ENCODE measurements at places on chromosomes 7 and 10.

GRCh38 chr7:1733908-1734730 lies 64.0 kb downstream of the ELFN1 start:
- no peak for DNase-seq

- DNase-seq = no peak
Measured at GRCh38 chr10:31749301-31749700, 179.3 kb downstream of the ARHGAP12 start.

DNA sequence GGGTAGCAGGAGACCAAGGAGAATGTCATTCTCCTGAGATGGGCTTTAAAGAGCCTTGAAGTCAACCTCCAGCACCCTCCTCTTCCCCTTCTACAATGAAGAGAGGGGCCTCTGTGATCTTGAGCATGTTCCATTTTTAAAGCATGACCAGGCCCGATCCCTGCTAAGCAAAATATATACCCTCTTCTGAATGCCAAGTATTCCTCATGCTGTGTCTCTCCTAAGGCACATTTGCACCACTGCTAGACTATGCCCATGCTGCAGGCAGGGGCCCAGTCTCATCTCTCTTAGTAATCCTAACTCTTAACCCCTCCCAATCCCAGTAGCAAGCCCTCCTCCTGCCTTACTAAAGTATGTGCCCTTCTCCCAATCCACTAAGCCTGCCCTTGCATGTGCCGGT lies 18.4 kb downstream of the SORBS1 start:
- no peak for DNase-seq

- DNase-seq = no peak
Measured at GRCh38 chr10:48798481-48799254, 114.0 kb downstream of the WDFY4 start.

DNA sequence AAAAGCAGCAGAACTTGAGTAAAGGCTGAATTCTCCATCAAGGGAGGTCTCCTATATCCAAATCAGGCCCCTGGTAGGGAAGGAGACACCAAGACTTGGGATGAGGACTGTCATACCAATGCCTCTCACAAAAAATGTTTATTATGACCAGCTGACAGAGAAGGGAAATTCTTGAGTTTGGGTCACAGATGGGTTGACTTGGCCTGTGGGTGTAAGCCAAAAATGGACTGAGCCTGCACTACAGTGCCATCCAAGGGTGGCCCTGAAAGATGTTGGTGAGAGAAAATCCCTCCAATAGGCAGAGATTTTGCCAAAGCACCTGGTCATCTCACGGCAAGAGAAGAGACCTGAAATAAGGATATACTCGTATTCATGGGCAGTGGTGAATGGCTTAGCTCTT lies 27.0 kb upstream of the PPIF start:
- no peak for DNase-seq

GRCh38 chr7:111867348-111867931 lies 305.1 kb upstream of the IMMP2L start:
- DNase-seq = peak; percentile 16

DNA sequence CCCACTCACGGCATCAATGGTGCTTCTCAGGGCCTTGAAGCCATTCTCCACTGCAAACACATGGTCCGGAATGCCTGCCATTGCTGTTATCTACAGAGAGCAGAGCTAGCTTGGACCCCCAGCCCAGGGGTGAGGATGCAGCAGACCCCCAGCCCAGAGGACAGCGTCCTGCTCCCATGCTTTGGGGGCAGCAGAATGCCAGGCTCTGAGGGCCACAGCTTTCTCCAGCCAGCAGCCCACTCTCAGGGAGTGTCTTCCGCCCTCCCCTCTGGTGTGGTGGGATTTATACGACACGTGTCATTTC lies 48.1 kb upstream of the MSMB start:
- no peak for DNase-seq

DNA sequence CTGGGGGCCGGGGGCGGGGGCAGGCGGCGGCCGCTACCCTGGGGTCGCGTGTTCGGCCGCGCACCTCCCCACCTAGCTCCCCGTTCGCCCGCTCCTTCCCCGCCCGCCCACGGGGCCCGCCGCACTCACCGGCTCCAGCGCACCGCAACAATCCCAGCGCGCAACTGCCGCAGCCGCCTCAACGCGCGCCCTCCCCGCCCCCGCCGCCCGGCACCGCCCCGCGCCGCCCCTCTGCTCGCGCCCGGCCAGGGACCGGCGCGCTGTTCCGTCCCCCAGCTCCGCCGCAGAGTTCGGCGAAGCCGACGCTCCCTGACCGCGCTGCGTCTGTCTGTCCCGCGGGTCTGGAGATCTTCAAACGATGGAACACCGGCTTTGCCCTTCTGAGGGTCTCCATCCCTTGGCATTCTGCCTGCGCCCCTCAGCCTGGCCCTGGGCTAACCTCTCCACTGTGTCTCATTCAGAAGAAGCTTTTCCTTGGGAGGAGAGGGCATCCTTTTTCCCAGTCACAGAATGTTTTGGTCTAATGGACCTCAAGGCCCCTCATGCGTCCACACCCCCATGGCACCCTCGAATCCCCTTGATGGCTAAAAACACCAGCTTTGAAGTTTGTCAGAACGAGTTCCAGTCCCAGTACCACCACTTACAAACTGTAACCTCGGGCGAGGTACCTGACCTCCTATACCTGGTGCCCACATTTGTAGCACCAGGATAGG lies at the start of gene NT5C2:
TSS of gene NT5C2 (minus strand) at position 166 of the 713 bp plus-strand sequence. CDS start 18,314 bp downstream, outside the sequence.
- DNase-seq = peak; percentile 84

GRCh38 chr10:43606323-43607198 lies at the start of gene ZNF485:
ZNF485 (plus strand) TSS chr10:43606438; CDS start chr10:43607051, 613 bp downstream.
- peak; percentile 70 for DNase-seq

DNA sequence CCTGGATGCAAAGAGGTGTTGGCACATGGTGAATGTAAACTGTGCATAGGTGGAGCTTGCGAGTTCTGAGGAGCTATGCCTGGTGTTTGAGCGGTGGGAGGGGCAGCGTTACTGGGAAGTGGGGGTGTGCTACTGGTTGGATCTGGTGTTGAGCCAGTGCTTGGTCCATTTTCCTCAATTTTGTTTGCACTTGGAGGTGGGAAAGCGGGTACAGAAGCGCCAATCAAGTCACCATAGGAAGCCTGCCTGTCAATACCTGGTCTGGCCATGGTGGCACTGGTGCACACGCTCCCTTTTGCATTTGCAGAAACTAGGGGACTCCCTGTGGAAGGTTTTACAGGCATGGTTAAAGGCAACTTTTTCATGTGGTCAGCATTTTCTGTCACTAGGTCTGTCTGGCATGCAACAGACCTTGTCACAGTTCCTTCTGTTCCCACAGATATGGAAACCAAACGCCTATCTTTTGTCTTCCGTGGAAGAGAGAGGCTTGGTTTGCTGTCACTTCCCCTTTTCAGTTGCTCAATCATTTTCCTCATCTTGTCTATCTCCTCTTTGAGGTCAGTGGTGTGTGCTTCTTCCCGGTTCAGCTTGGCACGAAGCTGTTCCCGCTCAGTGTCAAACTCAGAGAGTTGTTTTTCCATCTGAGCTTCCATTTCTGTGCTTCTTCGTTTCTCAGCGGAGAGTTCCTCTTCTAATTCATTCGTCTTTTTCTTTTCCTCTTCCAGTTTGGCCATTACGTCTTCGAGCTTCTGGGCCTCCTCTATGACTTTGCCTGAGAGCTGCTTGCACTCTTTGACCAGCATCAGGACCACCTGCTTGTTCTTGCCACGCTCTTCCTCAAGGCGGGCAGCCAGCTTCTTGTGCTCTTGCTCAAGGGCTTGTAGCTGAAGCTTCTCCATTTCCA lies 81.1 kb downstream of the CTTNBP2 start:
- DNase-seq = no peak

DNA sequence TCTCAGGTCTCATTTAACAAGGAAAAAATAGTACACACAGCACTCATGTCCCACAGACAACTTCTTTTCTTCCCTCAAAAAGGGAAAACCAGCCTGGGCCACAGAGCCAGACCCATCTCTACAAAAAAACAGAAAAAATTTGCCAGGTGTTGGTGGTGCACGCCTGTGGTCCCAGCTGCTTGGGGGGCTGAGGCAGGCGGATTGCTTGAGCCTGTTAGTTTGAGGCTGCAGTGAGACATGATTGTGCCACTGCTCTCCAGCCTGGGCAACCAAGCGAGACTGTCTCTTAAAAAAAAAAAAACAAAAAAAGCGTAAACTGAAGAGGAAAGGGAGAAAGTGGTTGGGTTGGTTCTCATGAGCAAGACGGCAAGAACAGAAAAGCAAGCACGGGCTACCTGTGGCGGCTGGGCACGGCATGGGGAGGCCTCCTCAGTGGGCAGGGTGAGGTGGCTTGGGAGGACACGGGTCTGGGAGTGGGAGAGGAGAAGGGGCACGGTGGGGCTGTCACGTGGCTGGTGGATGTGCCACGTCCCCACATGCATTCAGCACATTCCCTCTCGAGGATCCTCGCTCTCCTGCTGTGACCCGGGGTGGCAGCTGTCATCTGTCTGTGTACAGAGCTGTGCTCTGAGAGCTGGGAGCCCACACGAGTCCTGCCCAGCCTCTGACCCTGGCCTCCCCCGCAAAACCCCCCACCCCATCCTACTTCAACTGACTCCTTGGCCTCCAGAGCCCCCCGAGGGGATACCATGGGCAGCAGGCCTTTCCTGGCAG lies 219.7 kb downstream of the MLLT10 start:
- DNase-seq = no peak

DNA sequence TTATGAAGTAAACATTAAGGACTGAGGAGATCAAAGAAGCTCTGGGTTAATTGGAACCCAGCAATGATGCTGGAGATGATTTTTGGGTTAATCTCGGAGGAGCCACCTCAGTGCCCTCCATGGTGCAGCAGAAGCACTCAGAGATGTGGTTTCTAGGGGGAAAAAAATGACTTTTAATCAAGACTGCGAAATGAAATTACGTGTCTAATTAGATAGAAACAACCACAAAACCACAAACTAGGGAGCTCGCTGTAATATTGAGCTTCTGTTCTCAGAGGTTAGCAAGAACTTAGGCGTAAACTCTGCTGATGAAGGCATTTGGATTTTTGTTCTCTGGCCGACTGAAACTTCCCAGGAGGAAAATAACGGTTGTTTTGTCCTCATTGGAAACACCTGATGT lies 319.0 kb downstream of the GRID1 start:
- no peak for DNase-seq

DNA sequence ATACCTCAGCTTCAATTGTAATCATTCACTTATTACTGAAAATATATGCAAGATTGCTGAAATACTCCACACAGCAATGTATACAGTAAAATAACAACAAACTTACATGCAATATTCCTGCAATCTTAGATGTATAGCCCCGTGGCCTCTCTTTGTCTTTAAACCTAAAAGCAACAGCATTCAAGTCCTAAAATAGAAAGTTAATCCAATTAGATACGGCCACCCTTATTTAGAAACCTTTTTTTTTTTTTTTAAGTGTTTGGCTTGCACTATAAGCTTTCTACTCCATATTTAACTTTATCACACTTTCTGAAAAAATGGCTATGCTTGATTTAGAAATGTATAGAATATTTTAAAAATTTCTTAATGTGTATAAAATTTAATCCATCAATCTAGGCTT lies 67.6 kb downstream of the IDE start:
- DNase-seq = no peak

- DNase-seq = no peak
Measured at GRCh38 chr7:121029302-121029701, 40.8 kb downstream of the CPED1 start.

GRCh38 chr10:58291538-58292174 lies 22.7 kb downstream of the CISD1 start:
- DNase-seq = peak; percentile 58

DNA sequence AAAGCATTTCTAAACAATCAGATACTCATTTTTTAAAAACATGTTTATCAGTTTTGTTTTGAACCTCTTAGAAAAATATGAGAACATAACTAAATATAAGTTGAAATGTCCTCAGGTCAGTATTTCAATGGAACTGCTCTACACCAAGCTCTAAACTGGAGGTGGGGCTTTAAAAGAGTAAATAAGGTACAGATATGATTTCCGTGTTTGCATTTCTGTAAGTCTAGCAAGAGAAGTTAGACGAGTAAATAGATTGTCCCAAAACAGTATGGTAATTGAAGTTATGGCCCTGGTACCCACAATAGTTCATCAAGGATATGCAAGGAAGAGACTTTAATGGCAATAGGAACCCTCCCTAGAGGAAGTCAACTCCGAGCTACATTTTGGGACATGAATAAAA lies 115.1 kb upstream of the AKR1E2 start:
- no peak for DNase-seq

DNA sequence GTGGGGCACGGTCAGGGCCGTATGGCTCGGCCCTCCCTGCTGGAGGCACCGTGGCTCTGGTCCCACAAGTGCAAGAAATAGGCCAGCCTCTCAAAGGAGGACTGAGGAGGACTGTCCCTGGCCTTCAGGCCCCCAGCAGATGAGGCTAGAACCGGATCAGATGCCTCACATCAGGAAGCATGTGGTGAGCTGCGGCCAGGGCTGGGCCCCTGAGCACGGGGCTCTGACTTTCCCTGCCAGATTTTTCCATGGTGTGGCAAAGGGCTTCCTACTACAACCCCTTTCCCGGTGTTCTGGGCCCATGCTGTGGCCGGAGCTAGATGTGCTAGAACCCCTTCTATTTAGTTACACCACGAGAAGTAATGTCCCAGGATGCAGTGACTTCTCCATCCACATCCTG lies 100.4 kb downstream of the TCERG1L start:
- no peak for DNase-seq

- DNase-seq = peak; percentile 59
Measured at GRCh38 chr10:52779541-52780390, 7.2 kb upstream of the MBL2 start.

- DNase-seq = peak; percentile 4
Measured at GRCh38 chr10:127991543-127992255, 84.8 kb downstream of the PTPRE start.

GRCh38 chr10:92573798-92574547 lies at the start of gene IDE:
IDE (minus strand) TSS chr10:92574093; CDS start chr10:92574019, 74 bp downstream.
- DNase-seq = peak; percentile 88

GRCh38 chr10:30505543-30506298 lies 71.7 kb downstream of the MAP3K8 start:
- no peak for DNase-seq

GRCh38 chr7:18689551-18689950 lies 194.0 kb downstream of the HDAC9 start:
- peak; percentile 76 for DNase-seq

GRCh38 chr7:132118641-132119040 lies 457.6 kb downstream of the PLXNA4 start:
- no peak for DNase-seq

- DNase-seq = no peak
Measured at GRCh38 chr10:105096316-105096715, 455.2 kb downstream of the SORCS3 start.

GRCh38 chr10:64379898-64380297 lies 858.7 kb downstream of the REEP3 start:
- DNase-seq = no peak

DNA sequence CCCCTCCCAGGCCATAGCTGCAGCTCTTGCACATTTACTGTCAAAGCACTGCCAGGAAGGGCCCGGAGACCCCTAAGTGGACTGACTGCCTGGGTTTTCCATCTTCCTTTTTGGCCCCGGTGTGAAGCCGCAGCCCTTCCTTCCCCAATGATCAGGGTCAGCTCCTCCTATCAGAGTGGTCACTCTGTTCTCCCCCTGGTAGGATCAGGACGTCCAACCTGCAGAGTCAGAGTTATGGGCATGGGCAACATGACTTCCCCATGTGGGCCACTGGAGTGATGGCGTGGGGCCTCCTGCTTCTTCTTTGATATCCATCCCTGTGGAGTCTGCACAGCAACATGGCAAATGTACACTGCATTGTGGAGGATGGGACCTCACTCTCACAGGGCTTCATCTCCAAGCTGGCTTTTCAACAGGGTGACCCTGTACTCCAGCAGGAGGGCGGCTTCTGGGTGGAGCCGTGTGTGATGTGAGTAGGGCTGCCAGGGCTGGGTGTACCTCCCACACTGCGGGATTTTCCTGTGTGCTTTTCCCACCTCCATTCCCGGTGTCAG lies 6.4 kb upstream of the RAMP3 start:
- DNase-seq = no peak

All from fibroblast of skin of right biceps (primary cell).